Retina (tissue), 1 donor: ENCODE measurements at places on chromosomes 6 and 20.

- no peak for DNase-seq
These were observed 19.9 kb downstream of the KCNK5 start for GRCh38 chr6:39209360-39209811.

- DNase-seq: peak; percentile 66
These were observed 71.4 kb upstream of the TULP1 start for GRCh38 chr6:35583893-35584688.

DNA sequence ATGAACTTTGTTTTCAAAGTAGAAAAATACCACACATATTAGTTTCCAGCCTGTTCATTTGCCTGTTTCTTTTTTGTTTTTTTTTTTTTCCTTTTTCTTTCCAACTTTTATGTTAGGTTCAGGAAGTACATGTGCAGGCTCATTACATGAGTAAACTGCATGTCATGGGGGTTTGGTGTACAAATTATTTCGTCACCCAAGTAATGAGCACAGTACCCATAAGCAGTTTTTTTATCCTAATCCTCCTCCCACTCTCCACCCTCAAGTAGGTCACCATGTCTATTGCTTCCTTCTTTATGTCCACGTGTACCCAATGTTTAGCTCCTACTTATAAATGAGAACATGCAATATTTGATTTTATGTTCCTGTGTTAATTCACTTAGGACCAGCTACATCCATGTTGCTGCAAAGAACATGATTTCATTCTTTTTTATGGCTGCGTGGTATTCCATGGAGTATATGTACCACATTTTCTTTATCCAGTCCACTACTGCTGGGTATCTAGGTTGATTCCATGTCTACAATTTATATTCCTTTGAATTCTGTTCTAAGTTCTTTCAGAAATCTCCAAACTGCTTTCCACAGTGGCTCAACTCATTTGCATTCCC lies 31.8 kb downstream of the SNX14 start:
- DNase-seq: no peak

DNA sequence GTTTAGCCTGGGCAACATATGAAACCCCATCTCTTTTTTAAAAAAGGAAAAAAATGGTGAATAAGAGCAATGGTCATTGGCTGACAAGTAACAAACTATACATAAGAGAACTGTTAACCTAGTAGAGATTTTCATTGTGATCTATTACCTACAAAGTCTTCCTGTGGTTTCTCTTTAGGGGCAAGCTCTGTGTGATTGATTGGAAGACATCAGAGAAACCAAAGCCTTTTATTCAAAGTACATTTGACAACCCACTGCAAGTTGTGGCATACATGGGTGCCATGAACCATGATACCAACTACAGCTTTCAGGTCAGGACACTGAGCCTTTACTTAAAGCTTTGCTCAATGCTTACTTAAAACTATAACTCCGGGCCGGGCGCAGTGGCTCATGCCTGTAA lies 19.2 kb downstream of the MGME1 start:
- no peak for DNase-seq

DNA sequence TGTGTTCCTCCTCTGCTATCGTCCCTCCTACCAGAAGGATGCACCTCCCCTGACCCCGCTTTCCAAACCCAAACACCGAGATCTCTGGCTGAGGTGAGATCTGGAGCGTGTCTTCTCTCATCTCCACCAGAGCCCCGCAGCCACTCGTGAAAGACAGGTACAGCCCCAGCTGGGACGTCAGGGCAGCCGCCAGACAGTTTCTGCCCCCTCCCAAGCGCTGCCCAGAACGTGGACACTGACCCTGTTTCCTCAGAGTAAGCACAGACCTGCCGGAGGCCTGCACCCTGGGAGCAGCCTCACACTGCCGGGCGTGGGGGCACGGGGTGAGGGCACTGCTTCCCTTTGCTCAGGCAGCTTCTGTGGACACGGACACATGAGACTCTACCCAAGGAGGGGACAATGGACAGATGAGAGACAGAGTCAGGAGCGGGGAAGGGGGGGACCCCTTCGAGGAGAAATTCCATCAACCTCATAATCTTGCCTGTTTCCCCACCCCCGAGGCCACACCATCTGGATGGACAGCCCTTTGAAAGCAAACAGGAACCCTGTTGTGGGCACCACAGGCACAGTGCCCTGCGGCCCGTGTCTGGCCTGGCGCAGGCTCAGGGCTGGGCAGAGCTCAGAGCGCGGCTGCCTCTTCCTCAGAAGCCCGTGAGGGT lies 210.6 kb downstream of the DLL1 start:
- DNase-seq: peak; percentile 33

- DNase-seq: no peak
These were observed 598 bp downstream of the HLA-B start for GRCh38 chr6:31356216-31356945.
